ENCODE measurements at places on chromosomes 4 and X.
A peak's percentile ranks its signal among the peaks of the same experiment; 100 is the strongest.

GRCh38 chr4:10108818-10109783 is 7.5 kb downstream of the WDR1 start:
- DNase-seq = no peak

DNA sequence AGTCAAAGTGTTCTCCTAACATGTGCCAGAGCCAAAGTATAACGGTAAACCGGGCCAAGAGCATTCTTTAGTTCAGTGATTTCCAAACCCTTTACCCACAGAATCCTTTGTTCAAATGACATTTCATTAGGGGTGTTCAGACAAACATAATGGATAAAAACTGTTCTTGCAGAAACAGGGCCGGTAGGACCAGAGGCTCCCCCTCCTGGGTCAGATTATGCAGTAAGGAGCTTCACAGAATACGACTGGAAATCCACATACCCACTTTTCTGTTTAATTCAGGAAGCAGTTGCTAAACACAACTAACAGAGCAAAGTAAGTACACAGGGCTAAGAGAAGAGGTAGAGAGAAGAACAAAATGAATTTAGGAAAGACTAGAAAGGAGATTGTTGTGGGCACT is 46.6 kb upstream of the TMEM184C start:
- no peak for DNase-seq

DNA sequence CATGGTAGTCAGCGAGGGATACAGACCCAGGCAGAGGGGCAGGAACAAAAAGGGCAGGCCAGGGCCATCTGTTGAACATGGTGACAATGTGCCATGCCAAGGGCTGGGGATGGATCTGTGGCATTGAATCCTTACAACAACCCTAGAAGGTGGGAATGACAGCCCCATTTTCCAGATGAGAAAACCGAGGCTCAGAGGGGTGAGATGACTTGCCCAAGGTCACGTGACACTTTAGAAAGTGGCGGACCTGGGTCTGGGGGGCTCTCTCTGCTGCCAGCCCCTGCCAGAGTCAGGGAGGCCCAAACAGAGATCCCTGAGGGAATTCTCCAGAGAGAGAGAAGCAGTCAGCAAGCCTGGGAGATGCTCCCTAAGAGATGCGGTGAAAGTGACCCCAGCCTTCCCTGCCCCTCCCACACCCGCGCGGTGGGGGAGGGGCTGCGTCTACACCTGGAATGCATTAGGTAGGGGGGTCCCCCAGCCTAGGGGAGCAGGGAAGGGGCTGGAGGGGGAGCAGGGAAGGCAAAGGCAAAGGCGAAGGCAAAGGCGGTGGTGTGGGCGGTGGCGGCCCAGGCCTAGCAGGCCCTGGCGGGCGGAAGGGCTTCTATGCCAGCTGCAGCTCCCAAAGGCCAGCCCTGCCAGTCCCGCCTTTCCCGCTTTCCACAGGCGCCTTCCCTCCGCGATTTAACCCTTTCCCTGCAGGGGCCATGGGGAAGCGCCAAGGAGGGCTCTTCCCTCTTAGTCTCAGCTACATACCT is 13.0 kb downstream of the FGD1 start:
- peak; percentile 33 for DNase-seq

DNA sequence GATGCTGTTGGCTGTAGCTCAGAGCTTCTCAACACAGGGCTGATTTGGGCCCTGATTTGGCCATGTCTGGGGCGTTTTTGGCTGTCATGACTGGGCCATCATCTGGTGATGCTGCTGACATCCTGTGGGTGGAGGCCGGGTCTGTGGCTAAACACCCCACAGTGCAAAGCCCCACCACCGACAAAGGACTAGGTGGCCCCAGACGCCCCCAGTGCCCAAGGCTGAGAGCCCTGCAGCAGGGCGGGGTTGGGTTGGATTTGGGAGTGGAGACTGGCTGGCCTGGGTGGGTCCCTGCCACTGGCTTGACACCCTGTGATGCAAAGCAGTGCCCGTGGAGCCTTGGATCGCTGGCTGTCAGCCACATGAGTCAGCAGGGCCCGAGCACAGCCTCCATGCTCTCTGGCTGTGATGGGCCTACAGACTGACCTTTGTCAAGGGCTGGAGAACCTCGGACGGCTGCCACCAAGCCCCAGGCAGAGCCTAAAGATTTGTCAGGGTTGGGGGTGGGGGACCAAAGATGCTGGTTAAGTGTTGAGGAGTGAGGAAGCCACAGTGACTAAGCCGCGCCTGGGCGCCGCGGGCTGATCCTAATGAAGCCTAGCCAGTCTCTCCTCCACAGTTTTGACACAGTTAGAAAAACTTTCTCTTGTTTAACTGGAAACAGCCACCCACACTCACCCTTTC is 28.3 kb downstream of the CYTL1 start:
- DNase-seq = no peak

DNA sequence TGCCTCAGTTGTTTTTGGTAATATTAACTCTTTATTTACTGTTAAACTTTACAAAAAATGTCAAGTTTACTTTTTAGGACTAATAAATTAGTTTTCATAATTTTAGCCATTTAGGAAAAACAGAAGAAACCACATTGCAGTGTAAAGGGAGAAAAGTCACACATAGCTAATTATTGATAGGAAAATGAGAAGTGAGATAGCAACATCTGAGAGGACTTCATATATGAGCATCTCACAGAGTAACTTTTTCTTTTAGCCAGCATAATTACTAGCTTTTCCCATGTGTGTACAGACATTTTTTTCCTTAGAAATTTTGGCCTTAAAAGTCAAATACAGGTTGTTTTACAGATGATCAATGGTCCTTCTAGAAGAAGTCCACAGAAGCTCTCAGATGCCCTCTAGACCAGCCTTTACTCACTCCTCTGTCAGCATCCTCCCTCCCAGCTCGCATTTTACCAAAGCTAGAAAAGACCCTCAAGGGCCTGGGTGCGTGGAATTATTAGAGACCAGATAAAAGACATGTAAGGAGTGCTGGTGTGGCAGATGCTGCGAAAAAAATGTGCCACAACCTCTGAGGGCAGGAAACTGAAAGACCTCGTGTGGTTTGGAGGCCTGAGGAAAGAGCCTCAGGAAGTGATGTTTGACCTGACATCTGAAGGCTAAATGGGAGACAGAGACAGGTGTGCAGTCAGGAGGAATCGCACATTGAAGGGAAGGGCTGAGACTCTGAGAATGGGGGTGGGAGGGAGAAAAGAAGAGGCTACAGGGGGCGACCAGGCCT is 156.9 kb downstream of the CBR4 start:
- no peak for DNase-seq
